ENCODE measurements at places on chromosomes 4 and X.

DNA sequence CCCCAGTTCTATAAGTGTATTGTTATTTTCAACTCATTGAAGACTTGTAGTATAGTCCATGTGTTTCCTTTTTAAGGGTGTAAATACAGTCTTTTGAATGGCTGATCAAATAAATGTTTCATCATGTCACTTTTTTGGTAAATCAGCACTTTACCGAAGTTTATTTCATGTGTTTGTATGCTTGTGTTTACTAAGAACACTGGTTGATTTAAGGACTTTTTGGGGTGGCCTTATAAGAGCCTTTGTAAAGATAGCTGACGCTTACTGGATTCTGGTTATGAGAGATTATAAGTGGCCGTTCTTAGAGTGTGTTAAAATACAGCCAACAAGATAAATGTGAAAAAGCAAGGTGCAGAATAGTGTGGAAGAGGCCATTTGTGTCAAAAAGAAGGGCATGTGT, 2.6 kb downstream of the UBE2K start:
- DNase-seq: no peak

GRCh38 chrX:15114743-15115566, 154.9 kb downstream of the ASB9 start:
- DNase-seq: no peak

- DNase-seq: no peak
These were observed 36.3 kb downstream of the SEC24B start for GRCh38 chr4:109469915-109470314.

DNA sequence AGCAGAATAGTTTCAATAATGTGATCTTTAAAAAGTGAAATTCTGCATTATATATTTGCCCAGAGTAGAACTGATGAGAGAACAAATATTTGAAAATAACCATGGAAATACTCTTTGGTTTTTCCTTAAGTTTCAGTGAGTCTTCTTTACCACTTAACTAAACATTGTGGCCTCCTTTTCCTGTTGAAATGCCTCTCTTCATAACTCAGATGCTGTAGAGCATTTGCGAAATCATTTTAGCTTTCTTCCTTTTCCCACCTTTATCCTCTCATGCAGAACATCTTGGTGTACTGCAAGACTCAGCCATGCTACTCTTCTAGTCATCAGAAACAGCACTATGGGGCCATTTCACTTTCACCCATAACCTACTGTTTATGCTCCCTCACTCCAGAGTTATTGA, 48.2 kb downstream of the CASK start:
- no peak for DNase-seq

DNA sequence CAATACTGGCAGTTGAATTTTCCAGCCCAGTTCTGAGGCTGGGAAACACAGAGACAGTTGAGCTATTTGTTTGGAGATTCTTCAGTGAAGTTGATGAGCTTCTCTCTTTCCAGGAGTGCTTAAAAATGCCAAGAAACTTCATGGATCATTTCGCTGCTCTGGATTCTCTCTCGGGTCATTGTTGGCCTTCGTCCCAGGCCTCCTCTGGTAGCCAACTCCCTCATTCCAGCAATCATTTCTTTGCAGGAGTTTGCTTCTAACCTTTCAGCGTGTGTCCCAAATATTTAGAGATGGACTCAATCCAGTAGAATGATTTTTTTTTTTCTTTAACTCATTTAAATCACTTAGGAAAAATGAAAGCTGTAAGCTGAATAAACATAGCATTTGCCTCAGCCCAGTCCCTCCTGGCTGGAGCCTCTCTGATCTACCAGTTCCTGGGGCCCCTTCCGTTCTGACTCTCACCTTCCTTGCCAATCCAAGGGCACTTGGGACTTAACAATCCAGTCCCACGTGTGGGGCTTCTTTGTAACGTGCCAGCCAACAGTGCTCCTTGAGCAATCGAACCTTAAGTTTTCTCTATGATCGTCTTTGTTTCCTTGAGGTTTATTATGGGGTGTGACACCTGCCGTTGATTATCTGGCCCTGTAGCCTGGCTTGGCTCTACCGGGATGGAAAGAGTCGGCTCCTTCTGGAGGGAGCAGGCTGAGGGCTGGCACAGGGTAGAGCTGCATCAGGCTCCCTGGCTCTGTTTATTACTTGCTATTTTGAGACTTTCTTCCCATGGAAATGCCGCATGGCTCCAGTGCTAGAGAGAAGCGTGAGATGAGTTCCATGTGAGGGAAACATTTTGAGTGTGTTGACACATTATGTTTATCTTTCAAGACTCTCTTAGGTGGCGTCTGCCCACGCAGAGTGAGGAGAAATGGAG, 80.4 kb upstream of the GPC4 start:
- DNase-seq: no peak

Measured in HCT116 (cell line).